Cerebellum (tissue), 4 donors: ENCODE measurements at places on chromosomes 13 and 19.

GRCh38 chr19:2962018-2962670, 15.2 kb upstream of the TLE6 start:
- peak; percentile 67 for DNase-seq

DNA sequence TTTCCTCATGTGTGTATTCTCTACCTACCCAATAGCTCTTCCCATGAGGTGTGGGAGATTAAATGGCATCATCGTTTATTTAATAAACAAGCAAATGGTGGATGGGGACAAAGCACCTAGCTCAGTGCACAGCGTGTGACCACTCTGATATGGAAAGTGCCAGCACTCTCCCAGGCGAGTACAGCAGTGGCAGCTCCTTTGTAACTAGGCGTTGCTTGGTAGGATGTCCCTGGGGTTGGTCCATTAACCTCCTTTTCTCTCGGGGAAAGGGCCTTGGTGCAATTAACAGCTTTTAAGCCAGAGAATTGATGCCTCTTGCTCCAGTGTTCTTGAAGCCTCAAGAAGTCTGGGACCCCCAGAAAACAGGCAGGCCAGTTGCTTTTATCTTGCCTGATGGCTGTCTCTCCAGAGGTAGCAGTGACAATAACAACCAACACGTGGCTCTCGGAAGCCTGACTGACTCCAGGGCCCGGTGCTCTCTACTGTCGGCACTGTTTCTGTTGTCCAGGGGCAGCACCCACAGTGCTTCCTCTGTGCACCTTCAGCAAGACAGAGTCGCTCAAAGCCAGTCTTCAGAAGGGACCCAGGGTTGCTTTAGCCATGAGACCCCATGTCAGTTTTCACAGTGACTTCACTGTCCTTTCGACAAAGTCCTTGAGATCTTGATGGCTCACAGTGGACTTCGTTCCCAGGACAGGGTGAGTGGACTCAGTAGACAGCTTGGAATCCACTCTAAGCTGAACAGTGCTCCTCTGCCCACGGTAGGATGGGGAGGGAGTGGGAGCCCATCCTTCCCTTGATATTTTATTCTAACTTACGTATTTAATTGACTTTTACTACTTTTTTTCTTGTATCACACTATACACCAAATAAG, 33.9 kb upstream of the NPAS1 start:
- DNase-seq: no peak

- peak; percentile 99 for DNase-seq
Observed at GRCh38 chr19:53879140-53880081, 2.6 kb upstream of the PRKCG start.

GRCh38 chr19:6767357-6768235, at the start of gene SH2D3A:
TSS of gene SH2D3A (minus strand) at chr19:6767435. CDS start at chr19:6763748, 3,687 bp downstream.
- DNase-seq: no peak

DNA sequence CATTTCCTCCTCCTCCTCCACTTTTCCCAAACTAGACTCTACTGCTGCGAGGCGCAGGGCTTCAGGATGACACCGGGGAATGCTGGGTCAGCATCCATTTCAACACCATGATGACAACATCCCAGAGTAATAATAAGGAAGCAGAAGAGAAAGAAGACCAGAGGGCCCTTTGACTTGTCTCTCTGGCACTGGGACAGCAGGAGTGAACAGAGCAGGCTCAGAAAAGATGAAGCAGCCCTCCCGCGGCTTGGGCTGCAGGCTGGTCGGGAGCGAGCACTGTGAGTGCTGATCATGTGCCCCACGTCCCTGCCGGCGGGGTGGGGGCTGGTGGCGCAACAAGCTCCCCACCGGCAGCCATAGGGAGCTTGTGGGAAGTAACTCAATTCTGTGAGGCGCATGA, 30.5 kb downstream of the RANBP3 start:
- DNase-seq: peak; percentile 53

DNA sequence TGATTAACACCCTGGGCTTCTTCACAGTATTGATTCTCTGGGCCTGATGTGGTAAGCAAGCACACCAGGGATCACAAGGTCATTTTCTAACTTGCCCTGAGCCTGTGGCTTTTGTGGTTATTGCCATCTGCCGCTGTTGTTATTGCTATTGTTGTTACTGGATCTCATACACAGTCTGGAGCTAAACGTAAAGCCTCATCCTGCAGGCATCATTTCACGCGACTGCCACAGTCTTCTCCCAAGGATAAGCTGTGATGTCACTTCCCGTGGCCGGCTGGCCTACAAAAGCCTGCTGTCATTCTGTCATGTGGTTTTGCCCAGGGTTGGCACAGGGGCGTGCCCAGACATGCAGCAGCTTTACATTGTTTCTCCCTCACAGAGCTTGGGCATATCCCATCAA, 154.0 kb upstream of the GPR12 start:
- DNase-seq: no peak
